MCF 10A (cell line): ENCODE measurements at places on chromosomes 7 and 10. TPM values are rescaled to one million over a fixed set of nuclear protein-coding genes. Genes with fewer than 3 reads are reported as not detected.
A peak's percentile ranks its signal among the peaks of the same experiment; 100 is the strongest.

GRCh38 chr7:127911968-127912511, 119.2 kb downstream of the LRRC4 start:
- H3K4me3 ChIP-seq: no peak overlapping the region
- H3K27me3 ChIP-seq: no peaks in the 10 kb centered on the region
- peaks cover 28% of the 10 kb centered on the region for H3K36me3 ChIP-seq
- H3K27ac ChIP-seq: no peak overlapping the region
- no peak for DNase-seq
- peaks cover 14% of the 10 kb centered on the region for H3K4me1 ChIP-seq

DNA sequence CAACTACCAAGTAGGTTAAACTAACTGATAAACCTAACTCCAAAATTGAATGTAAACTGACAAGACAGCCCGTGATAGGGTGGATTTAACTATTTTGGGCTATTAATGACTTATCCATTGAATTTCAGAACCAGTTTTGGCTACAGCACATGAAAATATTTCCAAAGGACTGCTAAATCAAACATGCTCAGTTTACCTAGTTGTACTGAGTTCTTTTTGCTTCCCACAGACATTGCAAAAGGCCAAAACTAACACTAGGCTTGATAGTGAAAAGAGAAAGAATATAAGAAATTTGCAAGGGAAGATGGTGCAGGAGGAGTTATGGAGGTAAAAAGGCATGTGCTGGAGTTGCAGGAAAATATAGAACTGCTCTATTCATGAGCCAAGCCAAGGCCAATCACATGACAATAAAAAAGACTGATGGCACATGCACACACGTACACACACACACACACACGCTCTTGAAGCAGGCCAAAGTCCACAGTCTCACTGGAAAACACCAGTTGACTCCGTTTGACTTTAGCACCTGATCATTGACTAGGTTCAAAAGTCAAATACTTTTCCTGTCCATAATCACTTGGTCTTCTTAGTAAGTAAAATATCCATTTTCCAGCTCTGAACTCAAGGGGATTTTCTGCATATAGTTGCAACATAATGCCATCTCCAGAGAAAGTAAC, 76.0 kb upstream of the AGBL3 start:
- no peak overlapping the region for H3K4me3 ChIP-seq
- DNase-seq: no peak
- no peaks in the 10 kb centered on the region for H3K27me3 ChIP-seq

DNA sequence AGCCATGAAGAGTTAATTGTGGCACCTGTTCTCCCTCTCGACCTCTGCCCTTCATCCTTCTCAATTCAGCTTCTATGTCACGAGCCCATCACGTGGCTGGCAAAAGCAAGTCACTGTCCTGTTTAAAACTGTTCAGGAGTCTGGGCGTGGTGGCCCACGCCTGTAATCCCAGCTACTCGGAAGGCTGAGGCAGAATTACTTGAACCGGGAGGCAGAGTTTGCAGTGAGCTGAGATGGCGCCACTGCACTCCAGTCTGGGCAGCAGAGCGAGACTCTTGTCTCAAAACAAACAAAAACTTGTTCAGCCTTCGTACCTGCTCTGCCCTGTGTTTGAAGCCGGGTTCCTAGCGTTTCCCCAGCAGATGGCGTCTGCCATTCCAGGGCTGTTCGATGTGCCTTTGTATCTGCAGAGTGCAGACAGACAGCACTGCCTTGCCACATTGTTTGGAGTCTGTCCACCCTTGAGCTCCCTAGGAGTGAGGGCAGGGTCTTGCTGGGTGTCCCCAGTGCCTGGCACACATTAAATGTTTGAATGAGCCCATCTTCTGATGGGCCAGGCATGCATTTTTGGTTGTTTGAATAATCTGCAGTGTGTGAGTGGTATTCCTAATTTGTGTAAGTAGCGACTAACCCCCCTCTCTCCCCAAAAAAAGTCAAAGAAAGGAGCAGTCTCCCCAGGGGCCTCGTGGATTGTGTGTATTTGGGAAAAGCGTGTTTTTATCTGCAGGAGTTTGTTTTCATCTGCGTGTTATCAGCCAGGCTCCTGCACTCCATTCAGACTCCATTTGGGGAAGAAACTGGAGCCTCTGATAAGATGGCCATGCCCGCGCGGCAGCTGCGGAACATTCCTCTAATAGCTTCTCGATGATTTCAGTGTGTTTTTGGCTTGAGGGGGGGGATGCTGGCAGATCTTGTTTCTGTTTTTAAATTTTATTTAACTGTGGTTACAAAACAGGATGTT, 61.2 kb downstream of the DNAJB6 start:
- H3K27ac ChIP-seq: peak overlapping the region; percentile 40
- H3K4me3 ChIP-seq: no peak overlapping the region
- peak; percentile 52 for DNase-seq
- H3K4me1 ChIP-seq: peaks cover 18% of the 10 kb centered on the region
- H3K27me3 ChIP-seq: no peaks in the 10 kb centered on the region

DNA sequence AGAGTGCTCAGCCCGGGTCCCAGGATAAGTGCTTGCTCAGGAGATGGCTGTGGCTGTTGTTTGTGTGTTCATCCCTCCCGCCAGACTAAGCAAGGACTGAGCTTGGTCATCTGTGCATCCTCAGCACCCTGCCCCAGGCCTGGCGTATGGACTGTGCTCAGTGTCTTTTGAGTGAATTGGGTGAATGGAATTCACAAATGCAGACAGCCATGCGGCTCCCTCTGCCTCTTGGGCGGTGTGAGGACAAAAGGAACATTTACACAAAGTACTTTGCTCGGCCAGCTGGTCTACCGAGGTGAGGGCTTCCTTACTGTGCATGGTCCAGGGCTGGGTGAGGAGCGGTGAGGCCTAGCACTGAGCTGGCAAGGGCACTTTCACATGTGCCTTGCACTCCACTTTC, 120.2 kb downstream of the CDH23 start:
- no peak for DNase-seq
- H3K36me3 ChIP-seq: no peaks in the 10 kb centered on the region
- no peaks in the 10 kb centered on the region for H3K4me1 ChIP-seq

Gene KEL
- not detected in 2 replicates for total RNA-seq

GRCh38 chr7:114409750-114410149, 4.9 kb upstream of the FOXP2 start:
- peaks cover 25% of the 10 kb centered on the region for H3K27me3 ChIP-seq
- no peak overlapping the region for H3K4me3 ChIP-seq
- H3K27ac ChIP-seq: no peak overlapping the region
- H3K4me1 ChIP-seq: no peaks in the 10 kb centered on the region
- DNase-seq: no peak

DNA sequence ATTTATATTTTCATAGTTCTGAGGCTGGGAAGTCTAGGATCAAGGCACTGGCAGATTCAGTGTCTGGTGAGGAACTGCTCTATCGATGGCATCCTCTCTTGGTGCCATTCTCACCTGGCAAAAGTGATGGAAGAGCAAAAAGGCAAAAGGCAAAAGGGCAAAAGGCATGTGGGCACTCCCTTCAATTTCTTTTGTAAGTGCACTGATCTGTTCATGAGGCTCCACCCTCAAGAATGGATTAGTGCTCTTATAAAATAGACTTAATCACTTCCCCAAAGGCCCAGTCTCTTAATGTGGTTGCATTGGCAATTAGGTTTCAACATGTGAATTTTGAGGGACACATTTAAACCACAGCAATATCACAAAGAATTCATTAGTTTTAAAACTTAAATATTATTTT, 16.1 kb downstream of the TAS2R60 start:
- H3K27ac ChIP-seq: no peak overlapping the region
- no peaks in the 10 kb centered on the region for H3K36me3 ChIP-seq
- no peak for DNase-seq
- peaks cover 5% of the 10 kb centered on the region for H3K27me3 ChIP-seq
- H3K4me3 ChIP-seq: no peak overlapping the region
- no peaks in the 10 kb centered on the region for H3K4me1 ChIP-seq

DNA sequence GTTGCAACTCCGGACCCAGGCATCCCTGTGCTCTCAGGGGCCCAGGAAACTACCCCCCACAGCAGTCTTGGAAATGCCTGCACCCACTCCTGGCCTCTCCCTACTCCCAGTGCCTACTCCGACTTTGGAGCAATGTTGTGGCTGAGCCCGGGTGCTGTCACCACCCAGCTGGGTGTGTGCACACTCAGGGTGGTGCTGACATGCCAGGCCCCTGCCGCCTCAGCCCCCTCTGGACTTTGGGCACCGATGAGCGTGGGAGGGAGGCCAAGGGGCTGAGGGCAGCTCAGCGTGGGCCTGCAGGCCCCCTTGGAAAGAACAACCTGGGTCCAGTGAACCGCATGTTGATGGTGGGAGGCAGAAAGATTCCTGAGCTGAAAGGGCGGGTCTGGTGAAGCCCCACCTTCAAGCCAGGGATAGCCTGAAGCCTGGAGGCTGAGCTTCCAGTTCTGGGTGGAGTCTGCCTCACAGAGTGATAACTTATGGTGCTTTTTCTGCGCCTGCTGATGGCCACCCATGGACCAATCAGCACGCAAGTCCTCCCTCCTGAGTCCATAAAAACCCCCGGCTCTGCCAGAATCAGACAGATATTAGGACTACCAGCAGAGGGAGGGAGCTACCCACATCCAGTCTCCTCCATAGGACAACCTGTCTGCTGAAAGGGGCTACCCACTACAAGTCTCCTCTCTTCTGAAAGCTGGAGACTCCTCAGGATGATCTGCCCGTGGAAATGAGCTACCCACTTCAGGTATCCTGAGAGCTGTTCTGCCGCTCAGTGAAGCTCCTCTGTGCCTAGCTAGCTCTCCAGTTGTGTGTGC, 380.4 kb upstream of the SORCS1 start:
- peaks cover 18% of the 10 kb centered on the region for H3K4me1 ChIP-seq
- peak; percentile 30 for DNase-seq
- no peaks in the 10 kb centered on the region for H3K27me3 ChIP-seq
- no peak overlapping the region for H3K27ac ChIP-seq
- no peaks in the 10 kb centered on the region for H3K36me3 ChIP-seq
- H3K4me3 ChIP-seq: no peak overlapping the region

Gene SEMA3C
- 91.0 and 140 TPM in 2 replicates for total RNA-seq

DNA sequence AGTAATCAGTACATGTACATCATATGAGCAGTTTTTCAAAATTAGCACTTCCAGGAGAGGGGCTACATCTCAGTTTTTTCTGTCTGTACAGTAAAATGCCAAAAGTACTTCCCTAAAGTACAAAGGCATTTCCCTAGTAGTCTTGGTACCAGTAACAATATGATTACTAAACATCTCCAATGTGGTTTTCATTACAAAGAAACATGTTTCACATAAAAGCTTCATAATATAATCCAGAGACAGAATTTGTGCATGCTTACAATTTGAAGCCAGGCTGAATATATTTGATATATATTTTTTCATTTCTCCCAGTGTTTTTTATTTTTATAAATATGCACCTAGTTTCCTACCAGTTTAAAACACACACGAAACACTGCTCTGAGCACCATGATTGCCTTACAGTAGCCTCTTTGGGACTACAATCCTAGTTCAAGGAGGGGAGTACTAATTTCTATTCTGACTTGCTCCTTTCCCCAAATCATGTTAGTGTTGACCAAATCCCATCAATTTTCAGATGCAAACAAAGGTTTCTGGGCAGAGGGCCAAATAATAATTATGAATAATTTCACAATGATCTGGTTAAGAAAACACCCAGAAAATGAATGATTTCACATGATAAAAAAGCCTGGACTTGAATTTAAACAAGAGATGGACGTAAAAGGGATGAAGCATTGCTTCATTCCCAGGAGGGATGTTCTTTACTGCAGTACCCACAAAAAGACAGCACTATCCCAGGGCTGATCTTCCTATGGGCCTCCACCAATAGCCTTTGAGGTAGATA, 201.3 kb downstream of the SLC25A13 start:
- H3K4me3 ChIP-seq: no peak overlapping the region
- DNase-seq: peak; percentile 11
- no peak overlapping the region for H3K27ac ChIP-seq
- H3K27me3 ChIP-seq: no peaks in the 10 kb centered on the region
- peaks cover 32% of the 10 kb centered on the region for H3K36me3 ChIP-seq

GRCh38 chr10:71337219-71337701, 18.2 kb downstream of the SLC29A3 start:
- H3K27ac ChIP-seq: no peak overlapping the region
- DNase-seq: no peak
- H3K36me3 ChIP-seq: peaks cover 6% of the 10 kb centered on the region
- peaks cover 43% of the 10 kb centered on the region for H3K4me1 ChIP-seq

Gene PRSS2
- not detected in 2 replicates for total RNA-seq

DNA sequence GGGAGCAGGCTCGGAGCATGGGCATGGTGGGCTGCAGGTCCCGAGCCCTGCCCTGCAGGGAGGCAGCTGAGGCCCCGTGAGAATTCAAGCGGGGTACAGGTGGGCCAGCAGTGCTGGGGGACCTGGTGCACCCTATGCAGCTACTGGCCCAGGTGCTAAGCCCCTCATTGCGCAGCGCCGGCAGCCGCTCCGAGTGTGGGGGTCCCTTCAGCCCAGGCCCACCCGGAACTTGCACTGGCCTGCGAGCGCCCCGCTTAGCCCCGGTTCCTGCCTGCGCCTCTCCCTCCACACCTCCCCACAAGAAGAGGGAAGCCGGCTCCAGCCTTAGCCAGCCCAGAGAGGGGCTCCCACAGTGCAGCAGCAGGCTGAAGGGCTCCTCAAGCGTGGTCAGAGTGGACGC, 250.7 kb downstream of the CRPPA start:
- H3K4me3 ChIP-seq: no peak overlapping the region
- no peaks in the 10 kb centered on the region for H3K4me1 ChIP-seq
- no peaks in the 10 kb centered on the region for H3K36me3 ChIP-seq
